ENCODE measurements at places on chromosomes 11 and 22.

DNA sequence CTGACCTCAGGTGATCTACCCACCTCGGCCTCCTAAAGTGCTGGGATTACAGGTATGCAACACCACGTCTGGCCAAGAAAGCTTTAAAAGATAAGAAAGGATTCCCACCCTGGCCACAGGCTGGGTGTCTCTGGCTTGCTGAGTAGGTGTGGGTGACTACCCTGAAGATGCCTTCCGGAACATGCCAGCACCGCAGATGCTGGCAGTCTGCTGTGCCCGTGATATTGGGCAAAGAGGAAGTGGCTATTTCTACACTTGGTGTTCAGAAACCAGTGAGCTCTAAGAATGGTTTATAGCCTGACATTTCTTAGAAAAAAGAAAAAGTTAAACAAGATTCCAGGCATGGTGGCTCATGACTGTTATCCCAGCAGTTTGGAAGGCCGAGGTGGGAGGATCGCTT is 6.1 kb downstream of the MRPL11 start:
- DNase-seq: no peak

GRCh38 chr11:15663777-15664218 is 549.1 kb downstream of the INSC start:
- DNase-seq: no peak

DNA sequence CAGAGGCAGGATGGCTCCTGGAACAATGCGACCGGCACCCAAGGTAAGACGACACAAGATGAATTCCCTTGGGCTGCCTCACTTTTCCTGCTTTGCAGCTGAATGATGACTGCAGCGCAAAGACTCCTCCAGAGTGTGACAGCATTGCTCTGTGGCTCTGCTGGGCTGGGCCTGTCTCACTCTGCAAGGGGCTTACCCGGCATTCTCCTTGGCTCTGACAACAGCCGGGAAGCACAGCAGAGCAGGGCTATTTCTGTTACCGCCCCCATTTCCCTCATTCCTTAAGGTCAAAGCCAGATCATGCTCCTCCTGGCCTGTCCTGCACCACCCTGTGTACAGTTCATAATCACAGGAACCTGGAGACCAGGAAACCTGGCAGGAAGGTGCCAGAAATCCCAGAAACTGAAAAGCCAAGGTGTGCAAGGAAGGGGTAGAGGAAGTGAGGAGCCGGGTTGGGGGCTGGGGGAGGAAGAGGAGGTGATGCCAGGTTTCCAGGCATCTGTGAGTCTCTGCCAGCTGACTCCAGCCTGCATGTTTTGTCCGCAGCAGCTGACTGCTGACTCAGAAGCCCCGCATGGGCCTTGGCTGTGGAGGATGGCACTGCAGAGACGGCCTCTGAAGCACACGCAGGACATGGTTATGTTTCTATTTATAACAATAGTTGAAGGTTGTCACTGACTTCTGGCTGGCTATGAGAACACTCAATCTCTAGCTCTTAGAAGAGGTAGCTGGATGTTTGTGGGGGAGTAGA is 113.6 kb downstream of the MICAL3 start:
- DNase-seq: no peak

GRCh38 chr11:68525930-68526329 is 65.4 kb downstream of the PPP6R3 start:
- DNase-seq: no peak

GRCh38 chr11:122068837-122069236 is 47.2 kb downstream of the BLID start:
- DNase-seq: no peak

GRCh38 chr11:26665036-26665435 is 56.8 kb downstream of the SLC5A12 start:
- no peak for DNase-seq

DNA sequence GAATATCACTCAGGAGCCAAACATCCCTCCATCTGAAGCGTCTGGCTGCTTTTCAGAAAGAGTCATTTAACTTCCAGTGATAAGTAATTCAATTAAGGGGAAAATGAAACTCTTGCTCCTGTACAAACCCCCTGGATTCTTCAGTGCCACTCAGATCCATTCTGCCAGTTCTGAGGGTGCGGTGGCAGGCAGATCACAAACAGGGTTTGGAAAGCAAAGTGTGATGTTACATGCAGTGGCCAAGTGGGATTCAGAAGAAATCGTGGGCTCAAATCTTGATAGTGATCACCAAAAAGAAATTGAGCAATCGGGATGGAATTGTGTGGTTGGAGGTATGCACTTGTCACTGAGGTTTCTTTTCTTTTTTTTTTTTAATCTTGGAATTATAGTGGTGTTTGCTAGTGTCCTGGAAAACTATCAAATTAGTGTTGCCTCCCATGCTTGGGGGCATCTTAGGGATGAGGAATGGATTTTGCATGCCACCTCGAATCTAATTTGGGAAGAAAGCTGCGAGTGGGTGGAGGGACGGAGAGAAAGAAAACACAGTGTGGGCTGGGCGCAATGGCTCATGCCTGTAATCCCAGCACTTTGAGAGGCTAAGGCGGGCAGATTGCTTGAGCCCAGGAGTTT is 22.5 kb upstream of the RTL6 start:
- no peak for DNase-seq

DNA sequence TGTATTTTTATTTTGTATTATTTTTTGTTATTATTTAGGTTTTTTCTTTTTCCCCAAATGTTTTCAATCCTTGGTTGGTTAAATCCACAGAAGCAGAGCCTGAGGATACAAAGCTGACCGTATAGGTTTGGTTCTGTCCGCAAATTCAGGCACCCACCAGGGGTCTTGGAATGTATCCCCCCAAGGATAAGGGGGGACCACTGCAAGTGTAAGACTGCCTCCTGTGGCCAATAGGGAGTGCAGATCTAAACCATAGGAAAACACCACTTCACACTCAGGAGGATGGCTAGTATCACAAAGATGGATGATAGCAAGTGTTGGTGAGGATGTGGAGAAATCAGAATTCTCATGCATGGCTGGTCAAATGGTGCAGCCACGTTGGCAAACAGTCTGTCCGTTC is 20.0 kb downstream of the CPT1A start:
- DNase-seq: no peak

Measured in activated CD4-positive, alpha-beta T cell treated with anti-CD3 and anti-CD28 coated beads, Interleukin-2, amount 50 U/mL, for 16 hours (primary cell).